Activated T-cell treated with anti-CD3 and anti-CD28 coated beads, Interleukin-2, amount 50 U/mL, for 72 hours (primary cell): ENCODE measurements at places on chromosomes 11 and 22. TPM values are rescaled to one million over a fixed set of nuclear protein-coding genes. Genes with fewer than 3 reads are reported as not detected.
A peak's percentile ranks its signal among the peaks of the same experiment; 100 is the strongest.

DNA sequence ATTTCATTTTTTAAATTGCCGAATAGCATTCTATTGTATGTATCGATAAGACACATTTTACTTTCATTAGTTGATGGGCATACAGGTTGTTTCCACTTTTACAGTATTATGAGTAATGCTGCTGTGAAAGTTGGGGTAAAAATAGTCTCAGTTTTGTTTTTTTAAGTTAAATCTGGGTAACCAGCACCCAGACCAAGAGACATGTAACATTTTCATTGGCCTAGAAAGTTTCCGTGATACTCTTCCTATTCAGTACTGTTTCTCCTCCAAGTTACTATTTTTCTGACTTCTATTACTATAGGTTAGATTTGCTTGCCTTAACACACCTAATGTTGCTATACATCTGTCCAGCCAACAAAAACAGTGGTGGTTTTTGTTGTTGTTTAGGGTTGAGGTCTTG is 12.3 kb downstream of the IPO7 start:
- no peak for DNase-seq

DNA sequence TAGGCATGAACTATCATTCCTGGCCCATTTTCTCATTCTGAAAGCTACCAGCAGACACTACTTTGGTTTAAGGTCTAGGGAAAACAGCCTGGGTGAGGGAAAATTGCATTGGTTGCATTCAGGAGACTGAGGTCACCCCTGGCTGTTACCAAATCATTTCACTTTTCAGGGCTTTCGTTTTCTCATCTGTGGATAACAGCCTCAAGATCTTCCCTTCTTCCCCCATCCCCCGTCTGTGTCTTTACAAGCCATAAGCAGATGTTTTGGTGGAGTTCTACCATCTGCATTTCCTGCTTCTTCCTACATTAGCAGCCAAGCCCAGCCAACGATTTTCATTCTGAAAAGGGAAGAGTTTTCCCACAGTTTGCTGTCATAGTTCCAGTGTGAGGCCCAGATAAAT is 130.4 kb downstream of the HIPK3 start:
- no peak for DNase-seq

GRCh38 chr11:61983419-61983818 is 16.0 kb upstream of the FTH1 start:
- DNase-seq = no peak

GRCh38 chr11:33690290-33691065 is 10.1 kb downstream of the C11orf91 start:
- peak; percentile 21 for DNase-seq

DNA sequence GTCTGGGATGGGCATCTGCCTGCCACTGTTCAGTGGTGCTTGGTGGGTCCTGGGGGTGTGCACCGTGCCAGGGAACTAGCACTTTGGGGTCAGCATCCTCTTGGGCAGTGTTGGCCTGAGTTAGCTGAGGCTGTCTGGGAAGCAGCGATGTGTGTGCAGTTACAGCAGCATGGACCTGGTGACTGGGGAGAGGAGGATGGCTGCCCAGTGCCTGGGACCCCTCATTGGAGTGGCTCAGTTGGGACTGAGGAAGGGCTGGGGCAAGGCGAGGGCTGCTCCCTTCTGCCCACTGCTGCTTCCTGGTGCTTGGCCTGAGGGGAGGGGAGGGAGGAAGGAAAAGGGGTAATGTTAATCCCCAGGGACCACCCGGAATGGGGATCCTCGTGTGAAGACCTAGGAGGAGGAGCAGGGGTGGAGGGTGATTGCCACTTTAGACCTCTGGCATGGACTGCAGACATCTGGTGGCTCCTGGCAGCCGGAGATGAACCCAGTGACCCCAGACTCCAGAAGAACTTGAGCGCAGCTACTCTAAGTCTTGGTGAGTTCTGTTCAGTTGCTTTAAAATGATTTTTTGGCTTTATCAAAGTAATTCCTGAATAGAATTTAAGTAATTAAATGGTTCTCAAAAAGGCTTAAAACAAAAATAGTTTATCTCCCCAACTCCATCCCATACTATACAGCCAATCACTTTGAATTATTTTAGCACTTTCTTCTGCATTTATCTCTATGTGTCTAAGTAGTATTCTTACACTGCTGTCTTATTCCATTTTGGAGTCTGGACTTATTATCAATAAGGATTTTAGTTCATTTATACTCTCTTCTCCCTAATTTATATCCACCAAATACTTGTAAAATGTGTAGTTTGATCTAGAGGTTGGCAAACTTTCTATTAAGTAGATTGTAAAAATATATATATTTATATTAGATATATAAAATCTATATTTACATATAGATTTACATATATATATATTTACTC is 15.4 kb upstream of the TMEM191C start:
- DNase-seq = no peak

GRCh38 chr11:116211147-116211546 is 561.6 kb downstream of the BUD13 start:
- DNase-seq = no peak

DNA sequence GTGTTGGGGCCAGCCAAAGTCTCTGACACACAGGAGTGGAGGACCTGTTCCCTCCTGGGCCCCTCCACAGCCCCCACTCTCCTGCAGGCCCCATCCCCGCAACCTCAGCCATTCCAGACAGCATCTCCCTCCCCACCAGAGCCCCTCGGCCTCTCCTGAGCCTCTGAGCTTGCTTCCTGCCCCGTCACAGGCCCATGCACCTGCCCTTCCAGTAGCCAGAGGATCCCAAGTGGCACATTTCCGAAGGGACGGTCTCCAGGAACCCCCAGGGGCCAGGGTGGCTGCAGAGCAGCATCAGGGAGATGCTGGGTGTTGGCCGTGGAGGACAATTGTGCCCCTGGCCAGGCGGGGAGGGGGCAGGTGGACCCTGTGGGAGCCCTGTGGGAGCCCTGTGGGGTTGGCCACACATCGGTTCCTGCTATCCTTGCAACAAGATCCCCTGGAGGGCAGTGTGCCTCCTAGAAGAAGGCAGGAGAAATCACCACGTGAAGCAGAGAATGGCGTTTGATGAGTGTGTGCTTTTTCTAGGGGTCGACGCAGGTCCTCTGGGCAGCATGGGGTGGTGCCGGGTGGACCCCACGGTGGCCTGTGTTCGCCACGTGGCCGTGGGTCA is 45.3 kb upstream of the PPARA start:
- DNase-seq = no peak

- DNase-seq = no peak
Observed at GRCh38 chr22:32844251-32844650, 42.7 kb downstream of the TIMP3 start.

TPBGL gene
- total RNA-seq = 0.14 TPM

IFITM10 gene
- total RNA-seq = 0.91 TPM

CDHR5 gene
- not detected for total RNA-seq

OR56A1 gene
- not detected for total RNA-seq

MUC5AC gene
- total RNA-seq = not detected

C11orf91 gene
- total RNA-seq = not detected
